DND-41 (cell line): ENCODE measurements at places on chromosomes 1 and 21.

GRCh38 chr1:188243456-188243855 is 1414.7 kb downstream of the PLA2G4A start:
- no peak for DNase-seq

- DNase-seq: no peak
Measured at GRCh38 chr1:51284487-51284954, 45.8 kb downstream of the TTC39A start.

DNA sequence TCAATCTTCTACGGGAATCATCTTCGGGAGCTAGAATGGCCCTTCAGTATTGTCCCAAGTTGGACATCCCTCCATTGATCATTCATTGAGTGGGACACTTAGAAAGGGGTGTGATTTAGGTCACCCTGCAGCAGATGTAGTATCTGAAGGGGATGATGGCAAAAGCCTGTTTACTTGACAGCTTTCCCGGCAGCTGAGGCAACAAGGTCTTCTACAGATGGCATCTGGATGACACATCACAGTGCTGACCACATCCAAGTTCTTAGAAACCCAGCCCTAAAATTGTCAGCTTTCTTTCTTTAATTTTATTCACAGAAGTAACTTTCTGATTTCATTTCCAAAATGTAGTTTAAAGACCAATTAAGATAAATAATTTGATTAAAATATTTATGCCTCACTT is 150.3 kb downstream of the AMY1C start:
- no peak for DNase-seq

DNA sequence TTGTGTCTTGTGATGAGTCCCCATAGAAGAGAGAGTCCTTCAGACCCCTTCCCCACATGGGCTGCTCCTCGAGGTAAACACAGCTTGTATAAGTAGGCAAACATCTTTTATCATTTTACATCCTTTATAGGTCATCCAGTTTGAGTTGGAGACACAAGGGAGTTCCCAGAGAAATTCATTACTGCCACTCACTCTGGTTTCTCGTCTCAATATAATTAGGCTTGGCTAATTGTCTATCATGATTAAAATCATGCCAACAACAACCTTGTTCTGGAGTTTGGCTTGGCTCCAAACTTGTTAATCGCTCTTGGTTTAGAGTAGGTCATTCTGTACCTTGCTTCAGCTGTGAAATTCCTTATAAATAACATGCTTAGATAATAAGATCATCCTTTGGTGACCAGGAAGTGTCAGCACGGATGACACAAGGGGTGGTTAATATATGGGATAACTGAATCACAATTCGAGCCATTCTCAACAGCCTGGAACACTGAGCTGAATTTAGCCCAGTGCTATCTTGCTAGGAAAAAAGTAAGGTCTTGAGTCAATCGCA is 70.7 kb upstream of the DAB1 start:
- DNase-seq: no peak

GRCh38 chr1:112702067-112702395 is 4.9 kb downstream of the RHOC start:
- no peak for DNase-seq

DNA sequence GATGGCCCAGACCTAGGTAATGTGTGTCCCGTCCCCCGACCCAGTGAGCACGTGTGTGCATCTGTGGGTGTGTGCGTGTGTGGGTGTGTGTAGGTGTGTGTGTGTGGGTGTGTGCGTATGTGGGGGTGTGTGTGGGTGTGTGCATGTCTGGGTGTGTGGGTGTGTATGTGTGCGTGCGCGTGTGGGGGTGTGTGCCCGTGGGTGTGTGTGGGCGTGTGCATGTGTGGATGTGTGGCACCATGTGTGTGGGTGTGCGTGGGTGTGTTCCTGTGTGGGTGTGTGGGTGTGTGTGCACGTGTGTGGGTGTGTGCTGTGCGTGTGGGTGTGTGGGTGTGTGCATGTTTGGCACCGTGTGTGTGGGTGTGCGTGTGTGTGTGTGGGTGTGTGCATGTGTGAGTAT is 309.5 kb downstream of the KIF26B start:
- DNase-seq: no peak

- no peak for DNase-seq
Measured at GRCh38 chr1:56922507-56922906, 43.3 kb downstream of the C8B start.

DNA sequence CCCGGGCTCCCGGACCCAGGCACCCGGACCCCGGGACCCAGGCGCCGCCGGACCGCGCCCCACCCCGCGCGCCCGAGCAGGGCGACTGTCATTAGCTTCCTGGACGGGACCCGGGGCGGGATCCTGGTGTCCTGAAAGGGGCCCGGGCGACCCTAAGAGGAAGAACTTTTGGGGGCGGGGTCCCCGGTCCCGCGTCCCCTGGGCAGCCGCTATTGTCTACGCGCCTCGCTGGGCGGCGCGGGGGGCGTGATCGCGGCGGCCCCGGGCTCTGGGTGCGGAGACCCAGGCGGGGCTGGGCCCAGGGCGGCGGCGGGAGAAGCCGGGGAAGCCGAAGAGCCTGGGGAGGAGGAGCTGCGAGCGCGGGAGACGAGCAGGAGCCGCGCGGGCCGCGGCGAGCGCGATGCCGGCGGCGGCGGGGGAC is 465 bp downstream of the HUNK start:
- DNase-seq: no peak

GRCh38 chr1:208235982-208236761 is 8.0 kb downstream of the PLXNA2 start:
- DNase-seq: peak; percentile 21

- no peak for DNase-seq
Measured at GRCh38 chr1:181659321-181659957, 176.1 kb downstream of the CACNA1E start.

- no peak for DNase-seq
Measured at GRCh38 chr1:97158691-97159096, 437.1 kb downstream of the PTBP2 start.

- no peak for DNase-seq
Measured at GRCh38 chr1:61174060-61174795, 91.9 kb downstream of the NFIA start.

DNA sequence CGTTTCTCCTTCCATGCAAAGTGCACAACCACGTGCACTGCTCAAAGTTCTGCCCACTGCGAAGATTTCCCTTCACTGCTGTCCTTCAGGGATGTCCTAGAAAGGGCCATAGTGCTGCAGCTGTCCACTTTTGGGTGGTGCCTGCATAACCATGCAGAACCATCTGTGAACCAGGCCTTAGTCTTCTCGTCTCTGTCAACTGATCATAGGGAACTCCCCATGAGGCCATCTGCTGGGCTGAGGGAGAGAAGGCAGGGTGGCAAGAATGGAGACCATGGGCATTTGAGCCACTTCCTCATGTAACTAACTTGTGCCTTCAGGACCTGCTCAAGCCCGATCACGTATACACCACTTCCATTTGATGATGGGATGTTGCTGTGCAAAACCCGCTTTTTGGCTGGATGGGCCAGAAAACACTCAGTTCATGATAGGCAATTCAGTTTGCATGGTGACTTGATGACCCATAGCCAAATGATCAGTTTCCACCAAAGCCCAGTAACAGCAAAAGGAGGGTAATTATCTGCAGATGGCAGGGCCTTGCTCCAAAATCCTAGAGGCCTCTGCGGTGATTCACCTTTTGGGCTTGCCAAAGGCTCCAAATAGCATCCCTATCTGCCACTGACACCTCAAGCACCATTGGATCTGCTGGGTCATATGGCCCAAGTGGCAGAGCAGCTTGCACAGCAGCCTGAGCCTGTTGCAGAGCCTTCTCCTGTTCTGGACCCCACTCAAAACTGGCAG is 9.5 kb downstream of the ST6GALNAC5 start:
- DNase-seq: no peak

- DNase-seq: no peak
Measured at GRCh38 chr1:76729142-76729541, 138.1 kb upstream of the ST6GALNAC5 start.

GRCh38 chr1:22708777-22709176 is 1.9 kb upstream of the EPHB2 start:
- DNase-seq: no peak

- no peak for DNase-seq
Measured at GRCh38 chr1:228368801-228369607, 37.6 kb downstream of the TRIM11 start.

DNA sequence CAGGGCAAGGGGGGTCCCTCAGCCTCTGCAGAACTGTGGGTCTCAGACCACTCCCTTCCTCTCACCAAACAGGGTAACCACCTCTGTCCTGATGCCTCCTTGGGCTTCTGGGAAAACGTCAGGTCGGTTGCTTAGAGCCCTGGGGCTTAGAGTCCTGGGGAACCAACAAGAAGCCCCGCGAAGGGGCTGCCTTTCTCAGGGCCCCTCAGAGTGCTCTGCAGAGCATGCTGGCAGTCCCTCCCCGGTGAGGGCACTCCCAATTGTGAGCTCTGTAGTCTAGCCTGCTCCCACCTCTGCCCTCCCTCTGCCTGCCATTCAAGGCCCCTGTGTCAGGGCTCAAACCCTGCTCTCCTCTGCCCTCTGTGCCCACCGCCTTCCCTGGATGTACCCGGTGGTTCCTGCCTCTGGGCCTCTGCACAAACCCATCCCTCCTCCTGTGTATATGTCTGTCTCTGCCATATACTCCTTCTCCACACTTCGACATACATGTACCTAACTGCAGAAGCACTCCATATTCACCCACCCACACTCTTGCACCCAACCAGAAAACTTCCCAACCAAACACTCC is 92.3 kb downstream of the DMRTB1 start:
- DNase-seq: no peak

GRCh38 chr1:8595941-8596340 is 221.5 kb downstream of the RERE start:
- DNase-seq: no peak

- no peak for DNase-seq
Measured at GRCh38 chr1:20508411-20508771, 440 bp upstream of the MUL1 start.

DNA sequence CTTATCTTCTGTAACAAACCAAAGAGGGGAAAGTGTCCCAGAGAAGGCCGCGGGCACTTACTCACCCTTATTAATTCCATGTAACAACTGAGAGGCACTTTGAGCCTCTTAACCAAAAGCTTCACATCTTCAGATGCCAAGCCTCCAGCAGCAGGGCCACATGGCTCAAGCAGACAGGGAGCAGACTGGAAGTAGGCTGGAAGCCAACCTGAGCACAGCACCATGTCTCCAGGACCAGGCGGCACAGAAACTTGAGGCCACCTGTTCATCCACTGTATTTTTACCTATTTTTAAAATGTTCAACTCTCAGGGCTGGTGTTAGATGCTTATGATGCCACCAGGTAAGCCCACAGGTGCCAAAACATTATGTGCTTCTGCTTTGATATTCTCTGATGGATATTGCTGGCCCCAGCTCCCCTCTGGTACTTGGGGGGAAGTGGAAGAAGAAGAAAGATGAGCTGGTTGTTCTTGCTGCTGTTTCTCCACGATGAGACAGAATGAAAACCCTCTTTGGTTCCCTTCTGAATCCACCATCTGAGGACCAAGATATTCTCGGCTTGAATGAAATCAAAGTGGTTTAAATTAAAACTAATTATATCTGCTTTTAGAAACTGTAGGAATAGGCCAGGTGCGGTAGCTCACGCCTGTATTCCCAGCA is 30.6 kb upstream of the SDE2 start:
- DNase-seq: no peak

DNA sequence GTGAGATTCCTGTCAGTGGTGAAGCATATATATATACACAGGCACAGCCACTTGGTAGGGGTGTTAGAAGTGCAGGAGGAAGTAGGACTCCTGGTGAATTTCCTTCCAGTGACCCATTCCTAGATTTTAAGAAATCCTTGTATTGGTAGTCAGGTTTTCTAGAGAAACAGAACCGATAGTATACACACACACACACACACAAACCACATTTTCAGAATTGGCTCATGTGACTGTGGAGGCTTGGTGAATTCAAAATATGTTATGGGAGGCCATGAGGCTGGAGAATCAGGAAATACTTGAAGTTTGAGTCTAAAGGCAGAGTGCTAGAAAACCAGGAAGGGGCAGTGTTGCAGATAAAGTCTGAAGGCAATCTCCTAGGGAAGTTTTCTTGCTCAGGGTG is 114.2 kb downstream of the FCRL5 start:
- no peak for DNase-seq

DNA sequence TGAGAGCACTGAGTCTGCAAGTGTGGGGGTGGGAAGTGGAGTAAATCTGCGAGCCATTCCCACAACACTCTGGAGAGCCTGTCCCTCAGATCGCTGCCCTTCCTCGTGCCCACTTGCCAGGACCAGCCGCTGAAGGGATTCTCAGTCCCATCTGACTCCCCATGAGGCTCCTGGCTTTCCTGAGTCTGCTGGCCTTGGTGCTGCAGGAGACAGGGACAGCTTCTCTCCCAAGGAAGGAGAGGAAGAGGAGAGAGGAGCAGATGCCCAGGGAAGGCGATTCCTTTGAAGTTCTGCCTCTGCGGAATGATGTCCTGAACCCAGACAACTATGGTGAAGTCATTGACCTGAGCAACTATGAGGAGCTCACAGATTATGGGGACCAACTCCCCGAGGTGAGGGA is 1.9 kb downstream of the OPTC start:
- DNase-seq: no peak

DNA sequence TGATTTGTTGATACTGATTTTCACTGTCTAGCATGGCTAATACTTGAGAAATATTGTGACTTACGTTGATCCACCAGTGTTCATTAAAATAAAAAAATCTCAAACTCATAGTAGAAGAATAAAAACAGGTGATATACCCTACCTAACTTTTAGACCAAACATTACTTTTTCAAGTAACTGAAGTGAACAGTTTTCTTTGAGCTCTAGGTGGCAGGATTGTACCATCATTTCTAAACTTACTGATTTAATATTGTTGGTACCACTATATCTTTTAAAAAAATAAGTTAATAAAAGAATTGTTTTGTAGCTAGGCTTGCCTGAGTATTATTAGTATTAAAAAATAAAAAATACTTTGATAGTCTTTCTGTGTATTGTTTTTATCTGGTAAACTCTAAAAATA is 21.5 kb downstream of the CDC73 start:
- no peak for DNase-seq

DNA sequence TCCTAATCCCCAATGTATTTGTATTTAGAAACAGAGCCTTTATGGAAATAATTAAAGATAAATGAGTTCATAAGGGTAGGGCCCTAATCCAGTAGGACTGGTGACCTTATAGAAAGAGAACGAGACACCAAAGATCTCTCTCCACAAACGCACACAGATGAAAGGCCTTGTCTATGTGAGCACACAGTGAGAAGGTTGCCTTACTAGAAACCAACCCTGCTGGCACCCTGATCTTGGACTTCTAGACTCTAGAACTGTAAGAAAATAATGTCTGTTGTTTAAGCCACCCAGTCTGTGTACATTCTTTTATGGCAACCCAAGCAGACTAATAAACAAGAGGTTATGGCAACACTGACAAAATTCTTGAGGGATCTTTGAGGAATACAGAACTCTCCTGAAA is 44.8 kb upstream of the PRDX6 start:
- no peak for DNase-seq

GRCh38 chr1:18121072-18121820 is 13.6 kb downstream of the IGSF21 start:
- no peak for DNase-seq

DNA sequence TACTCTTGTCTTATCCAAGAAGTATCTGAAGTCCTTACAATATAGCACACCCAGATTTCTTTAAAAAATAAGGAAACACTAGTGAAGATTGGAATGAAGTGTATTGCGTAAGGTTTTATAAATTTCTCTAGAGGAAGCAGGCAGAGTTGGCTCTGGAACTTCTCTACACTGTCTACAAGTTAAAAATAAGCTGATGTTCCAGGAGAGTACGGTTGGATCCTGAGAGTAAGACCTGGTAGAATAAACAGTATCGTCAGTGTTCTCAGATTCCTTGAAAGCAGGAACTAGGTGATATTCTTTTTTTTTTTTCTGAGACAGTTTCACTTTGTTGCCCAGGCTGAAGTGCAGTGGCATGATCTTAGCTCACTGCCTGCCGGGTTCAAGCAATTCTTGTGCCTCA is 107.9 kb downstream of the USP25 start:
- DNase-seq: no peak
